ENCODE measurements at places on chromosomes 1 and 21.

GRCh38 chr1:17875171-17875881 lies 120.2 kb downstream of the ACTL8 start:
- DNase-seq: no peak

DNA sequence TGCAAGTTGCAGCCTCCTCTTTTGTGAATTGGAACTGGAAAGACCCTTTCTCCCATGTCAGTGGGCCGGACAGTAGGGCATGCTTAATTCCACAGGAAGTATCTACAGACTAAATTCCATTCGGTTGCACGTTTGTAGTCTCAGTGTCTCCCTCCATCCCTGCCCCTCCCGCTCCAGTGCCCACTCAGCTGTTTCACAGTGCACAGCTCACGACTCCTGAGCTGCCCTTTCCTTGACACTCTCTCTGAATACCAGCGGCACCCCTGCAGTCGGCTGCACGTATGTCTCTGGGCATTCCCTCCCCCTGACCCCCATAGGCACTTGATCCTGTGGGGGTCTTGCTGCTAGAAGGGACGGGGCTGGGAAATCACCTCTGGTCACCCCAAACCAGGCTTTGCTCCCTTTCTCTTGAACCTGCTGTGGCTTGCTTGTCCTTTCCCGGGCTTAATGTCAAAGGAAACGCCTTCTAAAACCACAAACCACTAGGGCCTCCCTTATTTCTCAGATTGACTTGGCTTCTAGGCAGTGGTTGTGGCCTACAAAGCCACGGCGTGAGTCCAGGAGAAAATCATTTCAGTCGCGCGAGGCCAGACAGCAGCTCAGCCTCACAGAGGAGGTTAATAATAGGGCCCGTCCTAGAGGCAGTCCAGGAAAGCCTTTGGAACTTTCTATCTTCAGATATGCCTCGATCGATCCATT lies 365.3 kb upstream of the PROX1 start:
- DNase-seq: no peak

GRCh38 chr1:234531151-234531635 lies 52.2 kb upstream of the TARBP1 start:
- DNase-seq: no peak

GRCh38 chr1:96878640-96879039 lies 157.1 kb downstream of the PTBP2 start:
- DNase-seq: no peak

- no peak for DNase-seq
These were observed 82.7 kb downstream of the SIK1 start for GRCh38 chr21:43343992-43344886.

- DNase-seq: no peak
These were observed 5.5 kb downstream of the NKAIN1 start for GRCh38 chr1:31234123-31234708.

GRCh38 chr1:206944703-206945102 lies 1.6 kb downstream of the PIGR start:
- DNase-seq: no peak

DNA sequence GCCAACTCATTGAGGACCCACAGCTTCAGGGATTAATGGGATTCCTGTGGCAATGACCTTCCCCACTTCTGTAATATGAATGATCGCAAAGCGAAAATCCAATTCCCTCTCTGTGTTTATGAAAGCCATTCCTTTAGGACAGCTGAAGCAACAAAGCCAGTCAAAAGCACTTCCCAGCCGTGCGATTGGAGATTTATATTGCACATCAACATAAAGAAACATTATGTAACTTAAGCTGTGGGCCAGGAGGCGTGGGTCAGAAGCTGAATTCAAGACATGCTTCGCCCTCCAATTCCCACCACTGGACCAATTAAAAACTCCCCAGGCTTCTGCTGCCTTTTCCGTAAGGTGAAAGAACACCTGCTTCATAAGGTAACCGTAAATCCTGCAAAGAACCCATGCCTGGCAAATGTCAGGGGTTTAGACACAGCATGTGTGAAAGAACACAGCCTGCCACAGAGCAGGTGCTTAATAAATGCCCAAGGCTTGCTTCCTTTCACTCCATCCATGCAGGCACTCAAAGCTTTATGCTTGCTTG lies 138.9 kb upstream of the SOD1 start:
- no peak for DNase-seq

DNA sequence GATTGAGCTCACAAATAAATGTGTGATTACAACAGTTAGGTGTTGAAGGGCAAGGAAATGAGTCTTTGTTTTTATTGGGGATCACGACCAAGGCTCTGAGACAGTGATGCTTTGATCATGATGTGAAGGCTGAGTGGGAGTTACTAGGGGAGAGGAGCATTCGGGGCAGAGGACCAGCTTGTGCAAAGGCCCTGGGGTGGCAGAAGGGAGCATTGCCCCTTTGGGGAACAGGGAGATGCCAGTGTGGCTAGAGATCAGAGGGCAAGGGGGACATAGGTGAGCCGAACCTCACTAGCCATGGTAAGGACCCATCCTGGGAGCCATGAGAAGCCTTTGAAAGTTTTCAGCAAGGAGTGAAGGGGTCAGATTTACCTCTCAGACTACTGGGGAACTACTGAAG lies 31.1 kb downstream of the TNFRSF8 start:
- no peak for DNase-seq

DNA sequence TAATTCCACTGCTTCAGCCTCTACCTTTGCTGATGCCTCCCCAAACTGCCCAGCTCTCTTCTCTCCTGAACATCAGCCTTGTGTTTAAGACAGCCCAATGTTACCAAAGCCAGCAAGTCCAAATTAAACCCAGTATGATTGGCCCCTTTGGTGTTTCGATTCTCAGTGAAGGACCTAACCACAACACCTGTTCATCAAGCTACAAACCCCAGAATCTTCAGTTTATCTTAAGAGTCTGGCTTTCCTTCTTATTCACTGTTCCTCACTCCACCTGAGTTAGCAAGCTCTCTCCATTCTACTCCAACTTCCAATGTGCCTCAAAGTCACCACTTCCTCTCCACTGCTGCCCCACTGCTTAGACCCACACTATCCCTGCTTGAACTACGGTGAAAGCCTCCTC lies 25.5 kb upstream of the ITPKB start:
- no peak for DNase-seq

GRCh38 chr1:96598416-96599168 lies 123.0 kb upstream of the PTBP2 start:
- no peak for DNase-seq

DNA sequence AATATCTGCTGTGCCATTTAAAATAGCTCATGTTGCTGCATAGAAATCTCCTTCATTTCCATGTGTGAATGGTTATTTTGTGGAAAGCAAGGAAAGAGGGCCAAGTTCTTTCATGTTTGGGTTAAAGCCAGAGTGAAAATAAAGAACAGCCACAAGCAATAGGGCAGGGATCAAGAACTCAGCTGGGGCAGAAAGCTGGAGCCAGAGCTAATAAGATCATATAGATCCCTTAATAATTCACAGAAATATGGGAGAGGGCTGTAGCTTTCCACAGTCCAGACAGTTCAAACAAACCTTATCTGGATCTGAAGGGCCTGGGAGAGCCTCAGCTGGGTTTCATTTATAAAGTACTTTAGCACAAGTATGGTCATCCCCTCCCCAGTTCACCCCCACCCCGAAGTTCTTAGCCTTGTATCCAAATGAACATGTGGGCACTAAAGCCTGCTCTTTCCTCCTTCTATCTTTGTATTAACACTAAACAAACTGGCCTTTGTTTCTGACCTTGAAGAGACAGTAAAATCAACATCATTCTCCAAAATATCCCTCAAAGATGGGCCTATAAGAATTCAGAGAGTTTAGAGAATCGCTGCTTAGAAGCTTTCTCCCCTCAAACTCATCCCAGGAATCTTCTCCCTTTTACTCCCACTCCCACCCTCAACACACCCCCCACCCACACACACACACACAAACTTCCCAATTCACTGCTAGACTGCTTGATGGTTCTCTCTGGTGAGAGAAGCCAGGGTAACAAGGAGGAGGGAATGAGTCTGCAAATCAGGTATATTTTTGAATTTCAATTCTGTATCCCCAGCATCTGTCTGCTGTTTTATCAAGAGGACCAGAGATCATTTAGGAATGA lies 41.7 kb downstream of the UTP25 start:
- no peak for DNase-seq

DNA sequence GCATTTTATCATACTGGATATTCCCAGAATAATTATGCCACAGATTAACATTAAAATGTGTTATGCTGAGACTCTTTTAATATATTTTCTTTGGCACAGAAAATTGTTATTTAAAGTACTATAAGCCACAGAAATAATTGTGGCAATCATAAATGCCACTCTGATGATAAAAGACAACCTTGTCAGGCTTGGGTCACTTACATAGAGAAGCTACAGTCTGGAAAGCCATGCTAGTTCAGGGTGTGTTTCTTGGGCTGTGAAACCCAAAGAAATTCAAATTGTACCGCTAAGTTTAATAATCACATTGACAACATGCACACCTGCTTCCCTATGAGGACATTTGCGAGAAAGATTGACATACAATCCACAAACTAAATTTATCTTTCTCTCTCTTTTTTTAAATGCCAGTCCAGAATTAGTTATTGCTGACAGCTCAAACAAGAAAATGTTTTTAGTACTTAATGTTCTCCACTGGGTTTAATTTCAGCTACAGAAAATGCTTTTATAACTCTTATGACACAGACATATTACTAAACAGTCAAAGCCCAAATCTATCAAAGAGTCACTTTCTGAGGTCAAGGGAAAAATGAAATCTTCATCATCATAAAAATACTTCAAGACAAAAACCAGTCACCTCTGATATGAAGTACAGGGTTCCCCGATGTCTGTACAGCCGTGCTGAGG lies 38.7 kb downstream of the TTC13 start:
- DNase-seq: no peak

GRCh38 chr1:25148673-25149300 lies 83.5 kb downstream of the SYF2 start:
- no peak for DNase-seq

- DNase-seq: no peak
These were observed 358.0 kb downstream of the BRINP3 start for GRCh38 chr1:190119683-190120082.

DNA sequence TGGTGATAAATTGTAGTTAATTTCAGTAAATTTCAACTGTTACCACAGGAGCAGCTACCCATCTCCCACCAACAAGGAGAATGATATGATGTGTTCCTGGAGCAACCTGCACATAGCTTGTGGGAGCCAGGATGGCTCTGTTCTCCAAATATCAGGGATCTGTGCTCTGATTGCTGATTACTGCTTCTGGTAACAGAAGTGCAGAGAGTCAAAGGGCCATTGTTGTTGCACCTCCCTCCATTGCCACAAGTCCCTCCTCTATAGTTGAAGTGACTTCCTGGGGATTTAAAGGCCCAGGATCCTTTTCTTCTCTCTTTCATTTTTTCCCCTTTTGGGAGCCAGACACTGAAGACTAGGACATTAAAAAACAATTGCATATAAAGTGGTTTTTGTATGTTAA lies 51.6 kb upstream of the HPDL start:
- DNase-seq: no peak

DNA sequence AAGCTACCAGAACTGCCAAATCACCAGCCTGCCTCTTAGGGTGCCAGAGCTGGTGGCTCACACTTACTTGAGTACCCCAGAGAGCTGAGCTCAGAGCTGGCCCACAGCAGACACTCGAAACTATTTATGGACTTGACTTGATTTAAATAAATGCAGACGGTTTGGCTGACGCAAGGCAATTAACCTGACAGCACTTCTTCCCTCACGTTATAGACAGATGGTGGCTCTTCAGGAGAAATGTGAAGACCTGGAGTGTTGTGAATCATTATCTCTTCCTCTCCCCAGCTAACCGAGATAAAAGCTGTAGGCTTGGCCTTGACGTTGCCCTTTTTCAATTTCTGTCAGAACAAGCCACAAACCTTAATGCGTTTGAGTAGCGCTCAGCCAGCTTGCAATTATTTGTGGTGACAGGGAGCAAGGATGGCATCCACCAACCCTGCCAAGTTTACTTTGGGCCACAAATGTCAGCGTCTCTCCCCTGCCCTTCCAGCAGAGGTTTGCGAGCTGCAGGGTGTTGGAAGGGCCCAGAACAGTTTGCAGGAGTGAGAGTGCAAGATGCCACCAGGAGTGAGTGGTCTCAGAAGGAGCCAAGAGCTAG lies 34.0 kb upstream of the BCAR3 start:
- DNase-seq: no peak

DNA sequence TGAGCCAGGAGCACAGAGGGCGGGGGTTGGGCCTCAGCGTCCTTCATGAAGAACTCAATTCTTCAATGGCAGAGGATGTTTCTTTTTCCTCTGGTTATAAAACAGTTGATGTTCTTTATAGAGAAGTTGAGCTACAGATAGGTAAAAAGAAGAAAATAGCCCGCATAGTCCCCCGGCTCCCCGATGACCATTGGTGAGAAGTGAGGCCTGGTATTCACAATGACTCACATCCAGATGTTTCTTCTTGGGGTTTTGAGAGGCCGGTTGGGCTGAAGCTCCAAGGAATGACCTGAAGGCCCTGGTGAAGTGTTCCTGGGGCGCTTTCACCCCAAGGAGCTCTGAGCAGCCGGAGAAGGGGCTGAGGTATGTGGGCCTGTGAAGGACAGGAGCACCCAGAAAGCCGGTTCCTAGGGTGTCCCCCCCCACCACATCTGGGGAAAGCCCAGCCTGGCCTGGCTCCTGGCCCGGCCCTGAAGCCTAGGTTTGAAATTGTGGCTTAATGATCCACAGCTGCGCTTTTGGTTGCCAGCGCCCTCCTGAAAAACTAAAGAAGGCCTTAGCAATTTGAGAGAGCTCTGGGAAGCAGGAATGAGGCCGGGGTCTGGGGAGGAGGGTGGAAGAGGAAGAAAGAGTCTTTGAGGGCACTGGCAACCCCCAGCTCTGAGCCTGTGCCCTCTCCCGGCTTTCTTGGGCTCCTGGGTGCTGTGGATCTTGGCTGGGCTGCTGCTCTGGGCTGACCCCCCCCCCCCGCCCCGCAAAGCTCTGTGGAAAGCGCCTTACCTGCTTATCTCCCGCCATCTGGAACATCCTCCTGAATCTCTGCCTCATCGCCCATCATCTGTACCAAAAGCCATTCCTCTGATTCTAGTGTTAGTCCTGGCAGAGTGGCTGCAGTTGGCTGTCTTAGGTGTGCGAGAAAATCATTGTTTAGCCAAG lies 444.7 kb downstream of the CAMTA1 start:
- DNase-seq: no peak

DNA sequence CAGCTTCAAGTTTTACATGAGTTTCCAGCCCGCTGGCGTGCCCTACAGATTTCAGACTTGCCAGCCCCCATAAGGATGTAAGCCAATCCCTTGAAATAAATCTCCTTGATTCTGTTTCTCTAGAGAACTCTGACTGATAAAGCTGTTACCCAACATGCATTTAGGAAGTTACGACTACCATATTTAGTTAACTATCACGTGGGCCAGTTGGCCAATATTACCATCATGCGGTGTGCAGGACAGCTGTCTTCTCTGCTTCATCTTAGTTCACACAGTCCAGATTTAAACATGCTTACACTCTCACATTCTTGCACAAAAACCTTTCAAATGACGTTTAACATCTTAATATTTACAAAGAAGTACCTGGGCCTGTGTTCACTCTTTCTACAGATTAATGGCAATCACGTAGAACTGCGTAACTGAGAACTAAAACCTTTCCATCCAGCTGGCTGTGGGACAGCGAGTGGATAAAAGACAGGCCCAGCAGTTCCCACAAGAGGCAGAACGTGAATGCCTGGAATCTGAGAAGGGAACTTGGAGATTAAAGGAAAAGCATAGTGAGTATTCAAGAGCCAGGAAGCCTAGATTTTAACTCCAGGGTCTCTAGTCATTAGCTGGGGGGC lies 20.8 kb downstream of the FAM177B start:
- no peak for DNase-seq

GRCh38 chr1:55060133-55060999 lies 21.0 kb downstream of the PCSK9 start:
- no peak for DNase-seq
